ENCODE measurements at places on chromosomes 2 and 18.

- no peak for DNase-seq
Measured at GRCh38 chr18:9684881-9685614, 23.1 kb upstream of the RAB31 start.

DNA sequence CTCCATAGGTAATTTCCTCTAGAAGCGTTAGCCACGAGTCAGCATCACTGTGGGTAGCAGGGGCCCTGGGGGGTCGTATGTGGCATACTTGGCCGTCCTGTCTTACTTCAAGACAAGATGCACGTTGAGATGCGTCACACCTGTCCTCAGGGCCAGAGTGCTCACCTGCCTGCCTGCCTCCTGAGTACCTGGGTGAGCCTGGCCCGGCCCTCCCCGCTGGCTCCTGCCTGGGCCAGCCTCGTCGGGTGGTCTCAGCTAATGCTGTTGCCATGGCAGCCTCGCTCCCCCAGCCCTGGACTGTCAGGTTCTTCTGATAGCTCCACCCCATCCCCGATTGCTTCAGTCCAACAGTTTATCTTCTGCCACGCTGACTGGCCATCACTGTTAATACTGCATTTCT lies 232.4 kb downstream of the GBX2 start:
- DNase-seq: no peak

GRCh38 chr2:217392930-217393584 lies 533.2 kb upstream of the TNP1 start:
- no peak for DNase-seq

DNA sequence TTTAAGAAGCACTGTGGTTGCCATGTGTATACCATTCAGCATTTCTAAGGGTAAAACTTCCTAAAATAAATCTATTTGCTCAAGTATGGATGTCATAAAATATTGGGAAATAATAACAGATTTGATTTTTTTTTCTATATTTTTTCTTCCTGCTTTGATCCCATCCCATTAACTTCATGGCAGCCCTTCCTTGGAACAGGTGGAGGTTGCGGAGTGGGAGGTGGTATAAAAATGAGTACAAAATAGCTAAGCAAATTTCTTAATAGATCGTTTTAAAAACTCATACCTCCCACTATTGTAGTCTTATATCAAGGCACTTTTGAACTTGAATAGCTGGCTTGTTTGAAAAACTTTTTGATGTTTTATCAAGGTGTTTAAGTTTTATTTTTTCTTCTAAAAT lies 152.1 kb upstream of the KYNU start:
- no peak for DNase-seq

DNA sequence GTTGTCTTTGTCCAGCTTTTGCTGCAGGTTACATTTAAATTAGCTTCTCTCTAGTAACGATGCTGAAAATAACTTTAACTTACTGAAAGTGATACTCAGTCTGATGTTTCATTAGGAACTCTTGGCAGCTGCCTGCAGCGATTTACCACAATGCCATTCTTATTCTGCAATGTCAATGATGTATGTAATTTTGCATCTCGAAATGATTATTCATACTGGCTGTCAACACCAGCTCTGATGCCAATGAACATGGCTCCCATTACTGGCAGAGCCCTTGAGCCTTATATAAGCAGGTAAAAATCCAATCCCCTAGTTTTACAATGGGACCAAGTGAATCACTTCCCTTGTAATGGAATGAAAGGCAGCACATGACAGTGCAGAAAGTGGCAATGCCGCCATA lies 16.3 kb upstream of the MFF start:
- no peak for DNase-seq

- no peak for DNase-seq
Measured at GRCh38 chr2:50443288-50443687, 588.6 kb downstream of the NRXN1 start.

DNA sequence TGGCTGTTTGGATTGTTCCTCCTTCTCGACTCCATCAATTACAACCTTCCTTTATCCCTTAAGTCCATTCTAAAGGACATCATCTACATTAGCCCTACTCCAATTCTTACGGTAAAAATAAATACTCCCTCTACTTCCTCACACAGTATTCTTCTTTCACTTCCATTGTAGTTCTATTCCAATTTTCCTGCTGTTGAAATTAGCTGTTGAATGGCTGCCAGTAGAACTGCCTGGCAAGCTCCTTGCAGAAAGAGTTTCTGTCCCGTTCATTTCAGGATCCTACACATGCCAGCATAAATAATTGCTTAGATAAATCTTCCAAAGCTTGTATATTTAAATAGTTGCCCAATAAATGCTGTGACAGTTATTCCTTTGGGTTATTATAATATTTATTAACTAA lies 459.3 kb upstream of the TRIB2 start:
- DNase-seq: no peak

DNA sequence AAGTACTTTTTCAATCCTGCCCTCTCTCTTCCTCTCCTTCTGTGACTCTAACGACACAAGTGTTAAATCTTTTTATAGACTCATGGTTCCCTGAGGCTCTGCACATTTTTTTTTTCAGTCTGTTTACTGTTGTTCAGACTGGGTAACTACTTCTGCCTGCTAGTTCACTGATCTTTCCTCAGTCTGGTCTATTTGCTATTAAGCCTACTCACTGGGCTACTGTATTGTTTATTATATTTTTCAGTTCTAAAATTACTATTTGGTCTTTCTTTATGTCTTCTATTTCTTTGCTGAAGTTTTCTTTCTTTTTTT lies 21.3 kb downstream of the PPP3R1 start:
- no peak for DNase-seq

GRCh38 chr18:7488571-7488970 lies 78.5 kb upstream of the PTPRM start:
- no peak for DNase-seq

GRCh38 chr2:152028182-152028862 lies 70.5 kb downstream of the CACNB4 start:
- DNase-seq: no peak

DNA sequence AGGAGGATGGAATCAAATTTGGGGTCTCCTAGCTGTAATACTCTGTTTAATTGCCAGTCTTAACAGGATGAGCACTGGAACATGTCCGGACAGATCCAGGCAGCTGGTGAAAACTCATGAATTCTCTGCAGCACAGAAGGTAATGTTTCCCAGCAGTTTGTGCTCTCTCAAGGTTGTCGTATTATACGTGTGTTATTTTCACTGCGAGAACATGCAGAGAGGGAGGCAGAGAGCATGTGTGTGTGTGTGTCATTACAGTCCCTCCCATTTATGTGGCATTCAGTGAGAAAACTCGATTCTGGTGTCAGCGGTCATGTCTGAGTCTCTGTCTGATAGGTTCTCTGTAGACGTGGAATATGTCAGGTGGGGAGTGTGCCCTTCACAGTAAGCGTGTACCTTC lies 150.2 kb upstream of the POU3F3 start:
- no peak for DNase-seq

GRCh38 chr2:22753476-22753875 lies 631.5 kb upstream of the KLHL29 start:
- no peak for DNase-seq

DNA sequence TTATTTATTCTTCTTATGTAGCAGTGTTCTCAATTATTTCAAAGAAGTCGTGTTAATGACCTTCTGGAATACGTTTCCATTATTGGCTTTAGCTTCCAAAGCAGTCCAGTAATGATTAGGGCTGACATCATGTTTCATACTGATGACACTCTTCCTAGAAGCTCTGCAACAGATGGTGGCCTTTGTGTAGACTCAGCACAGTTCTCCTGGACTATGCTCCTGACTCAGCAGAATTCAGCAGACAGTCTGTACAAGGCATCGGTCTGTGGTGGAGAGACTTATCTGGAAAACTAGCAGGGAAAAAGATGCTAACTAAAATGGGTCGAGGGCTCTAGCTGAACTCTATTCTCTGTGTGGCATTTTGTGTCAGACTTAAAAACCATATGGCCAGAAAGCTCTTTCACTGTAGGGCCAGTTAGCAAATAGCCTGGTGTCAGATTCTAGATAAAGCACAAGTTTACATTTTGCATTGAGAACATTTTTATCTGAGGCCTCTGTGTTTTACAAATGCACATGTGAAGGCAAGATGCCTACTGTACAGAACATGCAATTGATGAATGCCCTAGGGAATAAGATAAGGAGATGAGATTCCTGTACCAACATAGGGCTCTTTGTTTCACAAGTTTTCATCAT lies 35.1 kb downstream of the GULP1 start:
- no peak for DNase-seq

GRCh38 chr2:127074358-127074757 lies 32.6 kb downstream of the BIN1 start:
- no peak for DNase-seq

DNA sequence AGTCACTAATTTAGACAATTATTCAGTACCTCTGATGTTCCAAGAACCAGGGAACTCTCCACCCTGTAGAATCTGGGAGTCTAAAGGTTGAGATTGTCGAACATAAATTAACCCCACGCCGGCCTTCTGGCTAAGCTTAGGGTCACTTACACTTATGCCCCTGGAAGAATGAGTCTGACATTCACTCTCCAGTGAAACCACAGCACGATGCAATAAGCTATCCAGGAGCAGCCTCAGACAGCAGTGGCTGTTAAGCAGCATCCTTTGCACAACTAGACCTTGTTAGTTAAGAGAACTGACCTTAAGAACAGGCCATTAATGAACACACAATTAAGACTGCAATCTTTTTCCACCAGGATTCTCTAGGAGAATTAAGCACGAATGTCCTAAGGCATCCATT lies 25.0 kb downstream of the SH3YL1 start:
- no peak for DNase-seq

GRCh38 chr2:174970092-174970491 lies 35.1 kb downstream of the CHN1 start:
- DNase-seq: no peak

DNA sequence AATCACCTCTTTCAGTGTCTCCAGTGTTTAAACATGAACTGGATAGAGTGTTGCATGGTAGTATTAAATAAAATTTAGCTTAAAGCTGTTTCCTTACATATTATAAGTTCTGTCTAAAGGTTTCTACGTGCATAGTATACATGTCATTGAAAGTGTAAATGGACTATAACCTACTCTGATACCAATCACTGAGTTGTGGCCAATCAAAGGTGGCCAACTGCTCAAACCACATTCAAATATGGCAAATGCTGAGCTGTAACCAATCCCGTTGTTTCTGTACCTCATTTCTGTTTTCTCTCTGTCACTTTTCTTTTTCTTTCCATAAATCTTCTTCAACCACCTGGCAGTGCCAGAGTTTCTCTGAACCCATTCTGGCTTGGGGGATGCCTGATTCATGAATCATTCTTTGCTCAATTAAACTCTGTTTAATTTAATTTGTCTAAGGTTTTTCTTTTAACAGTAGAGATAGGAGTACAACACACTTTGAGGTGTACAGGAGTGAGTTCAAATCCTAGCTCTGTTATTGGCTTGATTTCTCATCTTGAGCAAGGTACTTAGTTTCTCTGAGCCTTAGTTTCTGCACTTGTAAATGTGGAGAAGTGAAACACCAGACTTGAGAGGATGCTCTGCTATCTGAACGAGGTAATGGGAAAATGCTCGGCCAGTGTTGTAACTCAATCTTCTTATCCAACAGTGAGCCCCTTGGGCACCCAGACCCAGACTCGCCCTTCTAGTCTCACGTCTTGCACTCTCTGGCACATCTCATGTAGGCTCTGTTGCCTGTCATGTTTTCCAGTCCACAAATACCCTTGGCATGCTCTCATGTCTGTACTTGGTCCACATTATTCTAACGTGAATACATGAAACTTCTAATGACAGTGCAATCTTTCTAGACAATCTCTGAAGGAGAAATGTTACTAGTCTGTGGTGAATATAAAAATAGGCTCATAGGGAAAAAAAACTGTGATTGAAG lies 228.0 kb downstream of the PIK3C3 start:
- no peak for DNase-seq

- DNase-seq: peak; percentile 38
Measured at GRCh38 chr2:20577495-20578235, 73.2 kb downstream of the HS1BP3 start.

- peak; percentile 43 for DNase-seq
Measured at GRCh38 chr18:24271381-24272228, 126.0 kb downstream of the OSBPL1A start.

GRCh38 chr2:42340938-42341636 lies 19.9 kb downstream of the COX7A2L start:
- no peak for DNase-seq

DNA sequence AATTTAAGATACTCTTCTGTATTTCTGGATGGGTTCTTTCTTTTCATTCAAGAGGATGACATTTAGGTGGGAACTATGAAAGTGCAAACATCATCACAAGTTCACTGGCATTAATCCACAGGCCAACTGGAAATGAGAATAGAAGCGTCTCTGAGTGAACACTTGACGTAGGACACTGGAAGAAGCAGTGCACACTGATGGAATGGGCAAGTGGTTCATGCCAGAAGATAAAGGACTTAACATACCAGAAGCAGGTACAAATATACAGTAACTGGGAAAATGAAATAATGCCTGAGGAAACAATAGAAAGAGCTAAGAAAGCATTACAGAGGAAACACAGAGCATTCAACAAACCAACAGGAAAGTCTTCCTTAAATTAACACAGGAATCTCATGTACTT lies 120.9 kb upstream of the CCDC195 start:
- no peak for DNase-seq

- DNase-seq: no peak
Measured at GRCh38 chr2:15780912-15781574, 159.3 kb upstream of the MYCN start.

- no peak for DNase-seq
Measured at GRCh38 chr2:70710038-70710690, 57.8 kb downstream of the ADD2 start.

- no peak for DNase-seq
Measured at GRCh38 chr2:166042768-166043390, 84.9 kb downstream of the SCN1A start.

DNA sequence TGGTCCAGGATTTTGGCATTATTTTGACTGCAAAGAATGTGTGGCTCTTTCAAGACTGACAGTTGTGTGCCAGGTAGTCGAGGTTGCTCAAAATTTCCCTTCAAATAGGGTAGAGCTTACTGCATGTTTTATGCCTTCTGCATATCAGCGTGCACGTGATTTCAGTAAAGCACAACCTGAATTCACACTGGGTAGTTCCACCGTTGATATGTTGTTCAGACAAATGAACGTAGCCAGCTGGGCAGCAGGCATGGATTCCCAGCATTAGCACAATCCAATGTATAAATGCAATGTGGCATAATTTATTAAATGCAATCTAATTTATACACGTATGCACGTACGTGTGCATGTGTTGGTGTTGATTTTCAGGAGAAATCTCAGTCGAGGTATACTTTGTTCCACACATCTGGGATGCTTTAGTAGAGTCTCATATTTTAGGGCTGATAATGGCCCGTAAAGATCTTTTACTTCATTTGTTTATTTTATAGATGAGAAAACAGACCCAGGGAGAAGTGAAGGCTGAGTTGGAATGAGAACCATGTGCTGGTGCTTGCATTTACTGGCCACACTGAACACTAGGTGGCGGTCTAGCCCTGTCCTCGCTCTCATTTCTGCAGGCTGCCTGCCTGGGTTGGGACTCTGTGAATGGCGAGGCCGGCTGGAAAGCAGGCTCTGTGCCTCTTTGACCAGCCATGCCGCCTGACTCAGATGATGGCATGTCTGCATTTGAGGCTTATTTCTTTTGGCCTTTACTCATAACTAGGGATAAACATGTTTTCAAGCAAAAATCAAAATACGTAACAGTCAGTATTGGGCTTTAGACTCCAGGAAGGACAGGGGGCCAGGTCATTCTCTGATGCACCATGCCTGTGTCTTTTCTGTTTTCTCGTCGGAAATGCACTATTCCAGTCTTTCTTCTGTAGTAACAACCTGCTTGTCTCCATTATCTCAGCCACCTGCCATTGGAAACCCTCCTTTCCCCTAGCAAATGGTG lies 120.4 kb downstream of the RNF144A start:
- peak; percentile 56 for DNase-seq

Measured in AG09319 (cell line).